Fibroblast of villous mesenchyme (primary cell): ENCODE measurements at places on chromosomes 13 and 19. TPM values are rescaled to one million over a fixed set of nuclear protein-coding genes. Genes with fewer than 3 reads are reported as not detected.

DNA sequence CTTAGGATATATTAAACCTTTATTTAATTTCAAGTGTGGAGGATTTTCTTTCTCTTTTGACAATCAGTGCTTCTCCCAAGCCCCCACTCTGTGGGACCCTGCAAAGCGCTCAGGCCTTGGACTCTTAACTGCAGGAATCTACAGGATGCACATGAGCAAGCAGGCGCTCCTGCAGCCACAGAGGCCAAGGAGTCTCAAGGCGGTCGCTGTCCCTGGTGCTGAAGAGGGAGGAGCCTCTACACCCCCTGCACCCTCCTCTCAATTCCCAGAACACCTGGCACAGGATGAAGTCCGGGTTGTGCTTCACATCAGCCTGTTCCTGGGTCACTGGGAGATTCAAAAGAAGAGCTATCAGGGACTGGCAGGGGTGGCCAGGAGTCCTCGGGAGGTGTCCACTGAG, 13.5 kb downstream of the OR10H4 start:
- DNase-seq, result no peak

DNA sequence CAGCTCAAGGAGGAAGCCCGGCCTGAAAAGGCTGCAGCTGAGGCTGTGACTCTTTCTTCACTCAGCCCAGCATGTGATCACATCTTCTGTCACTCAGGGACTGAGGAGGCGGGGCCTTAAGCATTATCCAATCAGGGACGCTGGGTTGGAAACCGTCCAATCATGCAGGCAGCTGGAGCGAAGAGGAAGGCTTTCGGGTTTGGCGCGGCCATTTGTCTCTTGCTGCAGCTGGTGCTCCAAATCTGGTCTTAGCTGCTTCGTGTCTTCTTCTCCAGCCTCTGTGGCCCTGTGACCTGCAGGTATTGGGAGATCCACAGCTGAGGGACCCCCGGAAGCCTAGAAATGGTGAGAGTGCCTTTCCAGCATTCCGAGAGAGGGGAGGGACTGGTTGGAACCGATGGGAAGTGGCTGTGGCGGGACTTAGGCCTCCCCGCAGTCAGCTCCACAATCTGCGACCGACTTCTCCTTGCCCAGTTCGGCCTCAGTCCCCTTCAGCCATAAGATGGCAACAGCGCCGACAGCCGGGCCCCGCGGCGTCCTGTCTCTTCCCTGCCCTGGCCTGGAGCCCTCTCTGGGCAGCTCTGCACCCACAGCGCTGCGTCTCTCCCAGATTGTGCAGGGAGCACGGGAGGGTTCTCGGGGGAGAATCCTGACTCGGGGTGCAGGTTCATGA, at the start of gene ZNF90:
TSS of gene ZNF90 (plus strand) at position 210 of the 673 bp plus-strand sequence. CDS start at position 343, 133 bp downstream.
- DNase-seq, result peak; percentile 94

PSENEN gene
- total RNA-seq, result 14.7 and 18.7 TPM in 2 replicates

- peak; percentile 22 for DNase-seq
Observed at GRCh38 chr13:27455331-27455855, 5.0 kb upstream of the MTIF3 start.

- DNase-seq, result peak; percentile 82
Observed at GRCh38 chr19:16244091-16244490, 46.4 kb downstream of the AP1M1 start.

KLF12 gene
- total RNA-seq, result 12.6 and 13.0 TPM in 2 replicates

YJU2 gene
- 13.0 and 19.0 TPM in 2 replicates for total RNA-seq

KLF5 gene
- 6.1 and 15.1 TPM in 2 replicates for total RNA-seq

DNA sequence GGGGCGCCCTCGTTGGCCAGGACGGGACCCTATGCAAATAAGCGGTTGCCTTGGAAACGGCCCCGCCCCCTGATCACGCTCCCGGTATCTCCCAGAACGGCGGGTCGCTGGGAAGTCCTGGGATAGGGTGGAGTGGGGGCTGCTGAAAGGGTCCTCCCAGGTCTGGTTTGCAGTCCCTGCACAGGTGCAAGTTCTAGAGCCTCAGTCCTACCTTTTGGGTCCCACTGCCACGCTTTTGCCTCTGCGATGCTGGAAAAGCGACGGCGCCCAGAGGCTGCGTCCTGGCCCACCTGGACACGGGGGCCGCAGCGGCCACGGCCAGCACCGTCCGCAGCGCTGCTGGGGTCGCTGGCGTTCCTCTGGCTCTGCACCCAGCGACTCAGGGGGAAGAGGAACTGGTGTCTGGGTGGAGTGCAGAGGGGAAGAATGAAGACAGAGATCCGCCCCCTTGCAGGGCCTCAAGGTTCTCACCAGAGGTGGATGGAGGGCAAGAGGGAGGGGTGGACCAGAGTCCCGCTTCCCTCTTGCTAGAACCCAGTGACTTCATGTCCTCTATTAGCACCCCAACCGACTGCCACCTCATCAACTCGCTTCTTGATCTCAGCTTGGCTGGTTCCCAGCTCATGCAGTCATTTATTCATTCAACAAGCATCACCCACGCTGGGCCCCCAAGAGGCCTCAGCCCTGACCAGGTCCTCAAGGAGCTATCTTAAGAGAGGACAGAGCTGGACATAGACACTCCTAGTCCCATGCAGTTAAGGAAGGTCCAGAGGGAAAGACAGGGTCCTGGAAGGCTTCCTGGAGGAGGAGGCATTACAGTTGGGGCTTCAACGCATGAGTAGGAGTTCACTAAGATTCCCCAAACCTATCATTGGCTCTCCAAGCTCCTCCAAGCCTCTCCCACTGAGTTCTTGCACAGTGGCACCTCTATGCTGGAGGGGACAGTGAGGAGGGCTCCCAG, at the start of gene LRRC25:
TSS of gene LRRC25 (minus strand) at position 381 of the 961 bp plus-strand sequence. CDS start 659 bp downstream, outside the sequence.
- DNase-seq, result no peak

CFAP97D2 gene
- total RNA-seq, result not detected in 2 replicates

DNA sequence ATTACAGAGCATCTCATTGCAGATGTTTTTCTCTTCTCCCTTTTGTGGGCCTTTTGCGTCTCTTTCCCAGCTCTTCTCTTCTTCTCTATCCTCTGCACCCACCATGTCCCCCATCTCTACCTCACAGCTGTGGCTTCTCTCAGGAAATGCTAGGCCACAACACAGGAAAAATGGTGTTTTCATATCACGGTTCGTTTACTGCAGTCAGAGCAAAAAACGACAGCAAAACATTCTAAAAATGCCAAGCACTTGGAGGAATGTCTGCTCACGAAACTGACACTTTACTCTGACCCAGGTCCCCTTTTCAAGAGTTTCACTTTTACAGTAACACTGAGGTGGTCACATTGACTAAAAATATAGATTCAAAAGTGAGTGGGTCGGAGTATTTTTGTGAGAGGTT, 152.2 kb downstream of the DCT start:
- no peak for DNase-seq

GRCh38 chr19:41545547-41545946, 30.4 kb upstream of the CEACAM21 start:
- no peak for DNase-seq

GRCh38 chr13:85665286-85665685, 133.9 kb downstream of the SLITRK6 start:
- DNase-seq, result no peak

- DNase-seq, result no peak
Observed at GRCh38 chr13:25137788-25138115, 34.3 kb downstream of the AMER2 start.

GRCh38 chr13:93927431-93927830, 552.1 kb downstream of the DCT start:
- peak; percentile 14 for DNase-seq

DNA sequence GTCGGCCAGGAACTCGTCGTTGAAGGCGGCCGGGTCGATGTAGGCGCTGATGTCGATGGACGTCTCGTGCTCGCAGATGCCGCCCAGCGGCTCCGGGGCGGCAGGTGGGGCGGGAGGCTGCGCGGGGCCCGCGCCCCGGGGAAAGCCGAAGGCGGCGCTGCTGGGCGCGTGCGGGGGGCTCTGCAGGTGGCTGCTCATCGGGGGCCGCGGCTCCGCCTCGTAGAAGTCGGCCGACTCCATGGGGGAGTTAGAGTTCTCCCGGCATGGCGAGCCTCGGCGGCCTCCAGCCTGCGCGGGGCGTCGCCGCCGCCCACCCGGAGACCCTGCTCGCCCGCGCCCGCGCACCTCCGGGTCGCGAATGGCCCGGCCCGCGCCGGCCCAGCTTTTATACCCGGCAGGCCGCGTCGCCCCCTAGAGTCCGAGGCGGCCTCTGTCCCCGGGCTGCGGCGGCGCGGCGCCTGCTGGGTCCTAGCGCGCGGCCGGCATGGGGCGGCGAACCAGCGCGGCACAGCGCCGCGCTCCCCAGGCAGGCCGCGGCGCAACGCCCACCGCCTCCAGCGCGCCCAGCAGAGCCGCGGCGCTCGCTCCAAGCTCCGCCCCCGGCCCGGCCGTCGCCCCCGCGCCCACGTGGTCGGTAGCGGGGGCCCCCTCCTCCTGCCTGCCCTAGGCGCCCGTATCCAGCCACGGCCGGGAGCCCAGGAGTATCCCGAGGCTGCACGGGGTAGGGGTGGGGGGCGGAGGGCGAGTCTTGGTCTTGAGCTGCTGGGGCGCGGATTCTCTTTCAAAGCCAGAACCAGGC, at the start of gene CEBPA:
TSS of gene CEBPA (minus strand) at position 360 of the 799 bp plus-strand sequence. CDS start at position 240, 120 bp downstream.
- peak; percentile 78 for DNase-seq

DNA sequence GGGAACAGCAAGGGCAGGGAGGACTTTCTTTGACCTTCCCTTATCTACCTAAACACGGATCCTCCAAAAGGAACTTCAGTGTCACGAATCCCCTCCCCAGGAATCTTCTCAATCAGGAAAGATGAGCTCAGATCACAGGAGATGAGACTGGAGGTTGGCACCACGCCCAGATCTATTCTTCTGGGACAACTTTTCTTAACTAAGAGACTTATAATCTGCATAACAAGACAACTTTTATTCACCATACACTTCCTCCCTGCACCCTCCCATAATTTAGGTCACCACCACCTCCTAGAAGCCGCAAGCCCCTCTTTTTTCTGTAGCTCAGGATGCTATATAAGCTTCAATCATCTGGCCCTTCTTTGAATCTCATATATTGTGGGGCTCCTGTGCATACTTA, 19.2 kb upstream of the AKT2 start:
- no peak for DNase-seq

DNA sequence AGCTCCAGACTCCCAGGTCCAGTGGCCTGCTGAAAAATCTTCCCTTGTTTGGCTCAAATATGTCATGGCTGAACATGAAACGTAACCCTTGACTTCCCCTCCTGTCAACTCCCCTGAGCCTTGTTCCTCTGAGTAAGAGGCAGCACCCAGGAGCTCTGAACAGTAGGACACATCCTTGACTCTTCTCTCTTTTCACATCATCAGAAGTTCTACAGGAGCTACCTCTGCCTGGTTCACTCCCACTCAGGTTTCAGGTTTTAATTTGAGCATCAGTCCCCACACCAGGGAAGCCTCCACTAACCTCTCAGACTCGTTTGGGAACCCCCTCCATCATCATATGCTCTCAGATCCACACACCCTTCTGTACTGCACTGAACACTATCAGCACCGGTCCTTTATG, 30.3 kb downstream of the ZNF823 start:
- no peak for DNase-seq

DNA sequence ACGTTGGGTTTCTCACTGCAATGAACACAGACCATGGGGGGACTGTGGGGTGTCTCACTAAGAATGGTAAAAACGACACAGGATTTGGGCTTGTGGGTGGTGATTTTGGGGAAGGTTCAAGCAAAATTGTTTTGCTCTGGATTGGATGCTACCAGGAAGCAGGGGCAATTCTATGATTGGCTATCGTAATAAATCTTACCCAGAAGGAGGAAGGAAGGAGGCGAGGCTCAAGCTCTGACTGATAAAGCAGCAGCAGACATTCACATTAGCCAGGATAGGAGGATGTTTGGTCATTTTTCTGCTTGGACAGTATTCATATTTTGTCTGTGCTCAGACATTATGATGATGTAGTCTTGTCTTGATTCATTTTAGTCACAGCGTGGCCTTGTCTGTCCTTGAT, 1.5 kb downstream of the ZNF576 start:
- no peak for DNase-seq

DNA sequence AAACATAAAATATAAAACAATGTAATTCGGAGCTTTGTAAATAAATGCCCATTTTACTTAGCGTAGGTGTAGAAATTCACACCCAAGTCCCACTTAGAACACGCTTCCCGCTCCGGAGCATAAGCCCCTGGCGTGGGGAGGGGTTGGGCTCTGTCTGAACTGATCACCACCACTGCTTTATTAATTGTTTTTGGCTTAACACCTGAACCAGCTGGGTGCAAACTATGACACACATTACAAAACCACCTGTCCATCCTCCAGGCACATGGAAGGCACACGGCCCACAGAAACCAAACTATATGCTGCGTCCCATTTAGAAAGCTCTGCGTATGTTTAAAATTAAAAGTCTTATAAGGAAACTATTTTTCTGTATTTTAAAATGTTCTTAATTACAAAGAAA, 25.9 kb downstream of the RASA3 start:
- no peak for DNase-seq

- DNase-seq, result no peak
Observed at GRCh38 chr19:29624489-29625185, 18.6 kb downstream of the POP4 start.

GRCh38 chr13:23554000-23554399, 16.2 kb upstream of the TNFRSF19 start:
- DNase-seq, result no peak

- DNase-seq, result no peak
Observed at GRCh38 chr13:40096357-40096901, 441.0 kb downstream of the COG6 start.

DNA sequence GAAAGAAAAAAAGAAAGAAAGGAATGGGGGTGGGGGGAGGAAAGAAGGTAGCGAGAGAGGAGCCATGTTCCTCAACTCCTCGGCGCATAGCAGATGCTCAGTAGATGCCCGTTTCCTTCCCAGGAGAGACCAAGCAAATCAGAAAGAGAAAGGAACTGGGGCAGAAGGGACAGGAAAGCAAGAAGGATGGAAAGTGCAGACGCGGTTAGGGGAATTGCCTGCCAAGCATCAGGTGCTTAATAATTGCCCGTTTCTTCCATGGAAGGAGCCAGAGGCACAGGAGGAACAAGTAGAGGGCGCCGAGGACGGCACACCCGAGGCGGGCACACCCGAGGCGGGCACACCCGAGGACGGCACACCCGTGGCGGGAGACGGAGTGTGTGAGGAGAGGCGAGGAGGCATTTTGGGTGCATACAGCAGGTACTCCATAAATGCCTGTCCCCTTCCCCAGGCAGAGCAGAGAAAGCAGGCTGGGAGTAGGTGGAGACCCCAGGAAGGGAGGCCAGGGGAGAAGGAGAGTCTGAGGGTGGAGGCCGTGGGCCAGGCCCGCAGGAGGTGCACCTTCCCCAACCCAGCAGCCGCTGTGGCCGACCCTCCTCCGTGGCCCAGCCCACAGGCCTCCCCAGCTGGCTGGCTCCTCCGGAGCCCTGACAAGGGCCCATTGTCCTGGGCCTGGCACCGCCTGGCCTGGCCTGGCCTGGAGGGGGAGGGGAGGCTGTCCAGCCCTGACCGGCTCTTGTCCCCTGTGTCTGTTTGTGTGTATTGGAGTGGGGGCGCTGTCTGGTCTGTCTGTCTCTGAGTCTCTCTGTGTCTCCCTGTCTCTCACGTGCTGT, 14.6 kb downstream of the JOSD2 start:
- DNase-seq, result no peak

DNA sequence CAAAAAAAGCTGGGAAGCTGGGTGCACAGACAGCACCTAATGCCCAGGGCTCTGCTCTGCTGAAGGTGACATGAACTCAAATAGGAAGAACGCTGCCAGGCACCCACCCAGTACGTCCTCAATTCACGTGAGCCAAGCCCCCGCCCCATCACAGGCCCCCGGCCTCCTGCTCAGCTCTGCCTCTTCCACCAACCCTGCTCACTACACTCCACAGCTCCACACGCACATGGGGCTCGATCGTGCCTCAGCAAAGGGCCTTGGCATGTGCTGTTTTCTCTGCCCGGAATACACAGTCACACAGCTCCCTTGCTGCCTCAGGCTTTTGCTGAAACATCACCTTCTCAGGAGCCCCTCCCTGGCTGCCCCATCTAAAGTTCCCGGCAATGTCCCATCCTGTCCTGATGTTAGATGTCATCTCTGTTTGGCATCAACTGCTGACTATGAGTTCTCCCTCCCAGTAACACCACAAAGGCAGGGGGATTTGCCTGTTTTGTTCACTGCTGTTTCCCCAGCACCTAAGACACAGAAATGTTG, 2.3 kb downstream of the ATP13A1 start:
- DNase-seq, result no peak
